NCI-H1436 treated with DMSO at 0.1 percent for 48 hours (cell line): ENCODE measurements at places on chromosomes 11 and 22.

- no peak for DNase-seq
Observed at GRCh38 chr11:73946798-73947458, 3.9 kb upstream of the DNAJB13 start.

GRCh38 chr11:113184498-113184897, 129.9 kb upstream of the TTC12 start:
- DNase-seq = no peak

- DNase-seq = no peak
Observed at GRCh38 chr22:43526946-43527345, 115.1 kb downstream of the MPPED1 start.

GRCh38 chr22:26592421-26592891, 2.5 kb upstream of the TPST2 start:
- no peak for DNase-seq

DNA sequence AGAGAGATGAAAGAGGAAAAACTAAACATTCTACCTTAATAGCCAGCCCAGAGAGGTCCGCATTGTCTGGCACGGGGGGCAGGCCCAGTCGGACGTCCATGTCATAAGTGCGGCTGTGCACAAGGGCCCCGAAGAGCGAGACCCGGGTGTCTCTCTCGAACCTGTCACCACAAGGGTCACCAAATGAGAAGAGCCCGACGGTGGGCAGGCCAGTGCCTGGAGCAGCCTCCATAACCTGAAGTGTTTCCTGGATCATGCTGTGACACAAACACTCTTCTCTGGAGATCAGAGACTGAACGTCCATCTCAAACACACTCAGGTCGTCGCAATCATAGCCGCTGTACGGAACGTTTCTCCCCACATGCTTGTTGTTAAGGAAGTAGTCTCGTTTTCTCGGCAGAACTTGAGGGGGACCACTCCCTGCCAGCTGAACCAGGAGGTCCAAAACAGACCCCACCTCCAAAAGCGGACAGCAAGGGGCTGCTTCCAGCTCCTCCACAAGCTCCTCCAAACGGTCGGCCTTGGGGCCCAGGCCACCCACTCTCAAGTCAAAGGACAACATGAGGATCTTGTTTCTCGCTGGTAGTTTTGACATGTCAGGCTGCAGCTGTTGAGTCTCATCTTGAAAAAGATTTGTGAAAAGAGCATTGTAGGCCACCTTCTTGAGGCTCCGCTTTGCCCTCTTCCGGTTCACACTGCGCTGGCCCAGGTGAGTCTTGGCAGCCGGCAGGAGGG, 971 bp downstream of the TUBGCP6 start:
- DNase-seq = no peak

DNA sequence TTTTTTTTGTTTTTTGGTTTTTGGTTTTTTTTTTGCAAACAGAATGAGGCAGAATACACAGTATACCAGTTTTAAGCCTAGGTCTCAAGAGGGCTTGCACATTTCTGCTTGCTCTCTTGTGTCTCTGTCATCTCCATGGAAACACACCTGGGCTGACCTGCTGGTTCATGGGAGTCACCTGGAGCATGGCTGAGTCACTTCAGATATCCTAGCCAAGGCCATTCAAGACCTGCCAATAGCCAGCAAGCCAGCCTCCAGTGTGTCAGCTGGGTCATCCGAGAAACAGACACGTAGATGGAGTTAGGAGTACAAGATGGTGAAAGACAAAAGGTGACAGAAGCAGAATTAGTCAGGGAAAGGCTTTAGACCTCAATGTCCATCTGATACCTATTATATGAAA, 124.2 kb upstream of the SEZ6L start:
- no peak for DNase-seq

DNA sequence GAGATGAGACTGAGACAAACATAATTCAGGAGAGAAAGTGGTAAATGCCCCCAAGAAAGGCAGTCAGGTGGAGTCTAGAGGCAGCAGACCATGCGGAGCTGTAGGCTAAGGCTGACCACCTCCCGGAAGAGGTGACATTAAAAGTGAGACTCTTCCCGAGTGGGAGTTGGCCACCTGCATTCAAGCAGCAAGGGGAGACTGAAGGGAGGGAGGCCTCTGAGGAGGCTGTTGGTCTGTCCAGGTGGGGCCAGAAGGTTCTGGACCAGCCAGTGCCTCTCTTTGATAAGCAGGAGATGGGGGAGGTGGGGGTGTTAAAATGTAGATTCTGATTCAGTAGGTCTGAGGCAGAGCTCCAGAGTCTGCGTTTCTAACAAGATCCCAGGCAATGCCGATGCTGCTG, 37.5 kb downstream of the CD6 start:
- no peak for DNase-seq

DNA sequence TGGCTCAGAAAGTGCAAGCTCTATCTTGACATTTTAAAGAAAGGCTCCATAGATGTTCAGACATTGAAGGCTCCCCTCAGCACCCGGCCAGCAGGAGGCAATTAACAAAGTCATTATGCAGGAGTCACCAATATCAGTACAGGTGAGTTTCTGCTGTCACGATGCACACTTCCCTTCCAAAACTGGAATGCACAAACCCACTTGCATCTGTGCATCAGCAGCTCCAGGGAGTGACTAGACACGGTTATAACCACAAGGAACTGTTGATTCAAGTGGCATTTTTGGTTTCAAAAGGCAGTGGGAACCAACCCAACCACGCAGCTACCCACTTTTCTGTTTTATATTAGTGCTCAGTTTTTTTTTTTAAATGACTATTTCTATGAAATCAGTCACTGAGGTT, 293.9 kb upstream of the NARS2 start:
- DNase-seq = no peak

DNA sequence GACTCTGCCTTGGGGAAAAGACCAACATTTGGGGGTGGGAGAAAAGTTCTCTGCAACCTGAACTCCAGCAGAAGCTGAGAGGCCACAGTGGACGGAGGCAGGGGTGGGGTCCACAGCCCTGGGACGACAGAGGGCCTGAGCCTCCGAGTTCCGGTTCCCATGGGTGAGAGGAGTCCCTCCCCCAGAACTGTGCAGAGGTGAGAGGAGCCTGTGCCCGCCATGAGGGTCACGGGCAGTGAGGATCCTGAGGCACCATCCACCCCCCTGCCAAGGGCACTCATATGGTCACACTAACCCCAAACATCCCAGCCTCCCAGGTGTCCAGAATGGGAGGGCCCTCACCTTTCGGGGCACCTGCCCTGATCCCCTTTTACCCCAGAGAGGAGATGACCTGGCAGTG, 30.5 kb downstream of the KIAA0930 start:
- no peak for DNase-seq

- no peak for DNase-seq
Observed at GRCh38 chr11:82831364-82831763, 68.9 kb downstream of the PRCP start.

DNA sequence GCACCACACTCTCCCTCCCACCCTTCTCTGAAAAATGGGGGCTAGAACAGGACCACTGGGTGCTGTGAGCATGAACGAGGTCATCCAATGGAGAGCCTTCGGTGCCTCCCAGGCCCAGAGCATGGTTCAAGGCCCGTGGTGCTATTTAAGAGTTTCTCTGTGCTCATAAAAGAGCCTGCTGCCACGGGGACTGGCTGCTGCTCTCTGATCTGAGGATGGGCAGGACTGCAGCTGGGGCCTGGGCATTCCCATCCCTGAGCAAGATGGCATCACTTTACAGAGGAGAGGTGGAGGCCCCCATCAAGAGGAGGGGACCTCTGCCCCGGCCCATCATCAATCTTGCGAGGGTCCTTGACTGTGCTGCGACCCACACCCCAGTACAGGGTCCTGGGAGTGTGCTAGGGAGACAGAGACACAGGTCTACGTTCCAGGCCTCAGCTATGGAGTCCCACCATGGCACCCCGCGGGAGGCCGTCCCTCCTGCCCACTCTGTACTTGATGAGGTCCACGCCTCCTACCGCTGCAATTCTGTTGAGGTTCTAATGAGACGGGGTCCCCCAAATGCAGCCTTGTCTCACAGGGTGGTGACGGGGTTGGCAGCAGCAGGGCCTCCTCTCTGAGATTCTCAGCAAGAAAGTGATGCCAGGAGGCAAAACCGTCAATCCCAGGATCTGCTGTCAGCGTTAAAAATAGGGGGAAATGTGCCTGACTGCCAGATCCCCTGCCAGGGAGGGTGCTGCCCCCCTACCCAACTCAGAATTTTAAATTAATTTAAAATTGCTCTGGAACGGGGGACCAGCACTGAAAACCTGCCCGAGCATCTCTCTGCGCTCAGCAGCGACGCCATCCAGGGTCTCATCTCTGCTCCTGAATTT, 405.4 kb downstream of the SHANK2 start:
- DNase-seq = no peak

- no peak for DNase-seq
Observed at GRCh38 chr11:111795334-111795985, 29.3 kb upstream of the PPP2R1B start.

DNA sequence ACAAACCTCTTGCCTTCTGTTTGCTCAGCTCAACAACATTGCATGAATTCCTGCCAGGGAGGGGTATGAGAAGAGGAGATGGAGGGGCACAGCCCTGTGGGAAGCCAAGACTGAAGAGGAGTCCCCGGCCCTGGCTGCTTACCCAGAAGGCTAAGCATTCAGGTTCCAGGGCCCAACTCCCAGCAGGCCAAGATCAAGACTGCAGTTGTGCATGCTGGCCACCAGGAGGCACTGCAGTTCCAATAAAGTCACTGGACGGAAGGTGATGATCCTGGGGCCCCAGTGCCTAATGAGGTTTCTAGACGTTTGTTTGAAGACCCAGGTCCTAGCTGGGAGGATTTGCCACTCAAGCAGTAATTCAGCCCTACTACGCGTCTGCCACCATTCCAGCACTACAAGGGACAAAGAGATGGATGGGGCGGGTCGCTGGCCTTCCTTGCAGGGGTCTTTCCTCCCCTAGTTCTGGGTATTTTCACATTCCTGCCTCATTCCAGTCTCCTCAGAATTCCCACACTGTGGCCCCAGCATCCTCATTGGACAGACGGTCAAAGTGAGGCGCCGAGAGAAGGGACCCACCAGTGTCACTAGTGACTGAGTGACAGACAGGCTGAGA, 23.6 kb downstream of the ALX4 start:
- no peak for DNase-seq

DNA sequence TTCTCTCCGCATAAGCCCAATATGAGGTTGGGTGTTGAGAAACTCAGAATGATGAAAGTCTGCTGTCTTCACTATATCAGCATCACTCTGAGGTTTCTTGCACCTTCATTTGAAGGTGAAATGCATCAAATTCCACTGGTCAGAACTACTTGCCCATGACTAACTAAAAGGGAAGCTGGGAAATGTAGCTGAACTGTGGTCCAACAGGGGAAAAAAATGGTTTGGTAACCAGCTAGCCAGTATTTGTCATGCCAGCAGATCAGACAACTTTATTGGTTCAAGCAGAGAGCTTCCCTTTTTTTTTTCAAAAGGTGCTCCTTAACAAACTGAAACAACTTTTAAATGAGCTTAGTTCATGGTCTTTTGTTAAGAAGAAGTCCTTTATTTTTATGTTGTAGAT, 14.2 kb upstream of the PIK3C2A start:
- no peak for DNase-seq

GRCh38 chr11:11416502-11416901, 63.5 kb upstream of the CSNK2A3 start:
- no peak for DNase-seq

DNA sequence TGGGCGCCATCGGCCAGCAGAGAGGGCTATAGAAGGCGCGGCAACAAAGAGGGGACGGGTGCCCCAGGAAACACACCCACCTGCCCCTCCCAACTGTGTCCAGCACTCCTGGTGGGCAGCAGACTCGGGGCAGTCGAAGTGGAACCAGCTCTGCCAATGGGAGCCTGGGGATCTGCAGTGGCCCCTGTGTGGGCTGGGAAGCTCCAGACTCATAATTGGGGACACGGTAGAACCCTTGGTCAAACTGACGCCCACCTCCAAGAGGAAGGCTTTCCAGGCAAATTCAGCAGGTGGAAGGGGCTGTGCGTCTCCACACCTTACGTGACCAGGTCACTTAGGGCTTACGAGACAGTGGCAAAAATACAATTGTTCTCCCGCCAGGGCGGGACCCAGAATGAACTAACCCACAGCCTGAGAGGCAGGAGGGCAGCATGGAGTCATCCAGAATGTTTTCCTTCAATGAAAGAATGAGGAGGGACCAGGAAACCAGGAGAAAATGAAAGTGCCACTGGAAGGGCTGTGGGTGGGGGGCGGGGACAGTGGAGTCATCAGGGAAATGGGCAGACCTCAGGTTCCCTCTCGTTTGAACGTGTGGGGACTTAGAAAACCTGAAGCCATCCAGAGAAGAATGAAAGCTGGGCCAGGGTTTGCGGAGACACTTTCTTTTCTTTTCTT, 53.2 kb upstream of the SHANK2 start:
- DNase-seq = no peak

- DNase-seq = no peak
Observed at GRCh38 chr11:72234920-72235319, 9.1 kb downstream of the PHOX2A start.
